Stimulated activated CD8-positive, alpha-beta memory T cell treated with anti-CD3 and anti-CD28 coated beads, Interleukin-7, amount 100 ng/mL, for 1 hour (primary cell): ENCODE measurements at places on chromosomes 6 and 20.

GRCh38 chr20:10928841-10929421, 255.1 kb upstream of the JAG1 start:
- DNase-seq = no peak

- DNase-seq = no peak
Observed at GRCh38 chr6:119142041-119142440, 63.6 kb upstream of the FAM184A start.

GRCh38 chr6:166005401-166005943, 162.2 kb downstream of the TBXT start:
- no peak for DNase-seq

DNA sequence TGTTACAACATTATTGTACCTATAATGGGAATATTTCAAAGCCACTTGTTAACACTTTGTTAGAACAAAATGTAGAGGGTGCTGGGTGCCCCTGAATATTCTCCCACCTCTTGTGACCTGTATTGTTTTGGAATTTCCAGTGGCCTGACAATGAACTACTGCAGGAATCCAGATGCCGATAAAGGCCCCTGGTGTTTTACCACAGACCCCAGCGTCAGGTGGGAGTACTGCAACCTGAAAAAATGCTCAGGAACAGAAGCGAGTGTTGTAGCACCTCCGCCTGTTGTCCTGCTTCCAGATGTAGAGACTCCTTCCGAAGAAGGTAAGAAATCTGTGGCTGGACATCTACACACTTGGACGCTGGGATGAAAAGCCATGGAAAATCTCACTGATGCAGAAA, 28.9 kb downstream of the PLG start:
- DNase-seq = no peak

DNA sequence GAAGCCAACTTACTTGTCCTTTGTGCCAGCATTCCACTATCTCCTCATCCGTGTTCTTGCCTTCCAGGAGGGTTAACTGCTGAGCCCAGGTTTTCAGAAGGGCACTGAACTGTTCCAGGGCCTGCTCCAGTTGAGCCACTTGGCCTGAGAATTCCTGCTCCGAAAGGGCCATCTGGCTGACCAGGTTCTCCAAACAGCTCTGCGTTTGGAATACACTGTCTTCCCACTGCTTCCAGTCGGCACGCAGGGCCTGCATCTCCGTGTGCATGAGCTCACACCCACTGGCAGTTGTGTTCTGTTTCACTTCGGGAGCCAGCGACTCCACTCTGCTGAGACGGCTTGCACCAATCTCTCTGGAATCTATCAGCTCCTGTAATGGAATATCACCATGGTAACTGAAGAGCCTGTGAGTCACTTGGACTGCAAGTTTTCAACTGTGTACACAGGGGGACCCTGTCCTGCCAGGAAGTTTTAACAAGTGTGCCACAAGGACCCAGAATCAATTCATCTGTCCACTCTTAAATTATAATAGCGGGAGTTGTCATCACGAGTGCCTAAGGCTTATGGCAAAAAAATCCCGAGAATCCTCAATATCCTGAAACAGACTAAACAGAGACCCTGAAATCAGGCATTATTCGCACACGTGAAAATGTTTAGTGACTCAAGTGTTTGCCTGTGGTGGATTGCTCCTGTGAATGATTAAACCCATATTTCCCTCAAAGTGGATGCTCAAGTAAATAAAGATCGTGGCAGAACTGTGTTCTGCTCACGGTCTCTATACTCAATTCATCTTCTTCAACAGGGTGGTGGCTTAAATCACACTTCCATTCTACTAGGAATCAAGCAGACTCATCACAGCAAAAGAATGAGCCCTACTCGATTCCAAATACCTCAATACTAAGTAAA, 255.9 kb downstream of the SYNE1 start:
- DNase-seq = no peak

GRCh38 chr6:34627296-34627695, 69.3 kb downstream of the ILRUN start:
- DNase-seq = no peak

GRCh38 chr6:73121421-73121993, 103.8 kb downstream of the KHDC1L start:
- no peak for DNase-seq

- no peak for DNase-seq
Observed at GRCh38 chr6:137729866-137730629, 137.0 kb upstream of the TNFAIP3 start.

DNA sequence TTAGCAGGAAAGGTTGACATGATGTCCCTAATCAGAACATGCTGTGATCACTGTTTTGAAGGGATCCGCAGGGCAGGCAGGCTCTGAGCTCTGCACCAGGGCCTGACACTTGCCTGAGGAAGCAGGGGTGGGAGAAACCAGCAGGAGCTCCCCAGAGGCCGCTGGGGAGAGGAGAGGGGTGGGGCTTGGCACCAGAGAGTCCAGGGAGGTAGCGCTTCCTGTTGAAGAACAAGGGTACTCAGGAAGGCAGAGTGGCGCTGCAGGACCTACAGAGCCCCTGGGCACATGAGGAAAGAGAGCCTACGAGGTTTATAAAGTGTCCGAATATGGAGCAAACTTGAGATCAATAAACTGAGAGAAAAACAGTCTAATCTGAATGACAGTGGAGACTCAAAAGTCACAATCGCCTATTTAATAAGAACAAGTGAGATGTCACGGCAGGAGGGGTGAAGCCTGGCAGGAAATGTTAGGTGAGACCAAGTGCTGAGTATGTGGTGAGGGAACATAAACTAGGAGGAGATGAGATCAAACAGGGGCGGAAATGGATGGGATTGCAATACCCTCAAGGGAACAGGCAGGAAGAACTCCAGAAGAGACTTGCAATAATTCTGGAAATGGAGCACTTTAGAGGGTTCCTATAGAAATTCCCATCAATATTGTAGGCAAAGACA, 5.8 kb upstream of the TBXT start:
- no peak for DNase-seq
